ENCODE measurements at places on chromosomes 2 and 18. TPM values are rescaled to one million over a fixed set of nuclear protein-coding genes. Genes with fewer than 3 reads are reported as not detected.

RANBP2 gene
- 58.5 TPM for total RNA-seq

RAB27B gene
- total RNA-seq = 1.0 TPM

ATP6V1B1 gene
- 1.6 TPM for total RNA-seq

PLB1 gene
- 1.0 TPM for total RNA-seq

FBXO15 gene
- 1.0 TPM for total RNA-seq

STPG4 gene
- total RNA-seq = not detected

RMDN2 gene
- total RNA-seq = 12.0 TPM

CYP27C1 gene
- total RNA-seq = 2.6 TPM

All from skeletal muscle tissue (tissue), 5 donors.